ENCODE measurements at places on chromosomes 6 and 20.

DNA sequence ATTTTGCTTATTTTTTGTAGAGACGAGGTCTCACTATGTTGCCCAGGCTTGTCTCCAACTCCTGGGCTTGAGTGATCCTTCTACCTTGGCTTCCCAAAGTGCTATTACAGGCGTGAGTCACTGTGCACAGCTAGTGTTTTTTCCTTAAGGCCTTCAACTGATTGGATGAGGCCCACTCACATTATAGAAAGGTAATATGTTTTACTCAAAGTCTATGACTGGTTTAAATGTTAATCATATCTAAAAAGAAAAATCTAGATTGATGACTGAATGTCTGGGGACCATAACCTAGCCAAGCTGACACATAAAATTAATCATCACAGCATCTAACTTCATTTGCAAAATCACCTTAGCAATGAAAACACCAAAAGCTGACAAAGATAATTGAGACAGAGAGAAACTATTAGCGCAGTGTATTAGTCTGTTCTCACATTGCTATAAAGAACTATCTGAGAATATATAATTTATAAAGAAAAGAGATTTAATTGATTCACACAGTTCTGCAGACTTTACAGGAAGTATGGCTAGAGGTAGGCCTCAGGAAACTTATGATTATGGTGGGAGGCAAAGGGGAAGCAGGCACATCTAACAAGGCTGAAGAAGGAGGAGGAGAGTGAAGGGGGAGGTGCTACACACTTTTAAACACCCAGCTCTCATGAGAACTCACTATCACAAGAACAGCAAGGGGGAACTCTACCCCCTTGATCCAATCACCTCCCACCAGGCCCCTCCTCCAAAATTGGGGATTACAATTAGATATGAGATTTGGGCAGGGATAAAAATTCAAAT lies 66.8 kb upstream of the ARHGAP18 start:
- no peak for DNase-seq

GRCh38 chr6:133568970-133569889 lies 319.7 kb upstream of the TCF21 start:
- peak; percentile 25 for DNase-seq

- peak; percentile 44 for DNase-seq
Observed at GRCh38 chr6:104527311-104527710, 332.4 kb downstream of the HACE1 start.

- no peak for DNase-seq
Observed at GRCh38 chr6:139355172-139355571, 19.3 kb downstream of the CITED2 start.

- DNase-seq, result no peak
Observed at GRCh38 chr6:79246891-79247290, 12.4 kb upstream of the HMGN3 start.

GRCh38 chr20:57787151-57787989 lies 77.6 kb upstream of the PMEPA1 start:
- DNase-seq, result no peak

- no peak for DNase-seq
Observed at GRCh38 chr6:133548423-133549159, 307.4 kb downstream of the EYA4 start.

DNA sequence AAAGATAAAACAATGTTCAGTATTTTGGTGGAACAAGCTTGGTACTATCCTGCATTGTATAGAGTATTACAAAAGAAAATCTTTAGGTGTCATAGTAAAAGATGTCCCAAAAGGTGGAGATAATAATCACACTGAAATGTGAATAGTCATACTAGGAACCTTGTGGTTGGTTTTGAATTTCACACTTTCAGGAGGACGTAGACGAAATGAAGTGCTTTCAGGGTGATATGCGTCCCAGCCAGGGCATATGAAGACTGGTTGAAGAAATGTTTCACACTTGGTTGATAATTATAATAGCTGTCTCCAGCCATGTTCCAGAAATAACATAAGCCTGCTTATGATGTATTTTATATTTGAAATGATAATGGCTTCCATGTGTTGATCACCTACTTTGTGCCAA lies 60.4 kb downstream of the SCAND1 start:
- DNase-seq, result no peak

- no peak for DNase-seq
Observed at GRCh38 chr6:113653275-113653674, 203.9 kb upstream of the MARCKS start.
